Stimulated activated naive CD4-positive, alpha-beta T cell (primary cell): ENCODE measurements at places on chromosomes 16 and 17.

DNA sequence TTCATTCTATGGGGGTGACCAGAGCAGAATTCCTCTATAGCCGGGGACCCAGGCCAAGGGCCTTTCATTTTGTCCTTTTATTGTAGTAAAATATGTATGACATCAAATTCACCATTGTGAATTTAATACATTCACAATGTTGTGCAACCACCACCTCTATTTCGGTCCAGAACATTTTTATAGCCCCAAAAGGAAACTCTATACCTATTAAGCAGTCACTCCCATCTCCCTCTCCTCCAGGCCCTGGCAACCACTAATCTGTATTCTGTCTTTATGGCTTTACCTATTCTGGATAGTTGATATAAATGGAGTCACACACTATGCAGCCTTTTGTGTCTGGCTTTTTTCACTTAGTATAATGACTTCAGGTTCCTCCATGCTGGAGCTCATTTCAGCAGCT lies 9.7 kb upstream of the TNS4 start:
- DNase-seq, result no peak

DNA sequence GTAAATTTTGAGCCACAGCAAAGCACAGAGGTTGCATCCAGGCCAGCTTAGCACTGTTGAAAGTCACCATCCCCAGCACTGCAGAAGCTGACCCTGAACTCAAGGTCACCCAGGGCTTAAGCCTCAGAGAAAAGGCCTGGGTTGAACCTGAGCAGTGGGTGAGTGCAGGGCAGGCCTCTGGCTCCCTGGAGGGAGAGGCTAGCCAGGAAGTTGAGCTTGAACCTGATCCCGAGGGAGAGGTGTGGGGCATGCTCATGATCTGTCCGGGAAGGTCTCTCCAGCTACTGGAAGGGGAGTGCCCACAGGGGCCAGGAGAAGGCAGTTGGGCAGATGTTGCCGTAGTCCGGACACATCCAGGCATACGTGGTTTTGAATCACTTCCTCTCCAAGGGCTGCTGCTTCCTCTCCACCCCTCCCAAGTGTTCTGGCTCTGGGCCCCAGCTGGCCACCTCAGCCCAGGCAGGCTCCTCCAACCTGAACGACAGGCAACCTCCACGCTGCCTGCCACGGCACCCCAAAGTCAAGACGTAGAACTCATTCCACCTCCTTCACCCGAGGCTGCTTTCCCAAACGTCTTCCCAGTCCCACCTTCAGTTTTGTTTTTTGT lies 18.4 kb downstream of the CARHSP1 start:
- no peak for DNase-seq

DNA sequence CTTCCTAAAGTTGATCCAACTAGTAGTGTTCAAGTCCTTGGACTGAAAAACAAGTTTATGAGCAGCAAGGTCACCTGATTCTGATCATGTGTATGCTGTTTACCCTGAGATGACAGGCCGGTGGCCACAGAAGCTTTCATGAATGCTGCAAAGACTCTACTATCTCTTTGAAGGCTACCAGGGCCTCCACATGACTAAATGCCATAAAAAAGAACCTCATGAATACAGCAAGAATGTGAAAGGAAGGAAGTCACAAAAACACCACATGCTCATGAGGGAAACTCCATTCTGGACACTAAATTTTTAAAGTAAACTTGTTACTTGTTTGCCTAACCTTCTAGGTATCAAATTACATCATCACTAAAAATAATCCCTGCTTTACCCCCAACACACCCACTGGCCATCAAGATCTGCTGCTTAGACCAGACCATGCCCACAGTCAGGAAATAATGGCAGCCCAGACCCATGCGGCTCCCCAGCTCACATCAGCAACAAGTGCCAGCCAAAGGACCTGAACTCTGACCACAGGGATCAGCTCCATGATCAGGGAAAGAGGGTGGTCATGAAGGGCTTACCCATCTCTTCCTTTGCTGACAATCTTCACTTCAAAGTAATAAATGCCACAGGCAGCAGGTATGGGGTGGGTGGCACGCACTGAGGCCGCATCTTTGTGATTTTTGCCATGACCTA lies 1.4 kb downstream of the RANBP10 start:
- no peak for DNase-seq

- peak; percentile 57 for DNase-seq
These were observed 507 bp downstream of the FHOD1 start for GRCh38 chr16:67246756-67247191.

DNA sequence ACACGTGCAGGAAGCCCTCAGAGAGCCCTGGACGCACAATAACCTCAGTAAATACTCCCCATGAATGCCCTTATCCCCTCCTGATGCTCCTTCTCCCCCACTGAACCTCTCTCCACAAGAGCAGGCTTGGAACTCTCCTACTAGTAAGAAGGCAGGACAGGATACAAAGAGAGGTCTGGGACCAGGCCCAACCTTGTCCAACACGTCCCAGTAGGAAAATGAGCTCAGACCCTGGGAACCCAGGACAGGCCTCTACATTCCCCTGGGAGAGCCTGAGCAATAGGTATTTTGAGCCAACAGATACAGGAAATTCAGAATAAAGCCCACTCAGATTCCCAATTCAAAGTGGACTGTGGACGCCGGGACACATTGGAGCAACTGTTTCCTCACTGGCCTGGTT lies 19.2 kb downstream of the ZNF423 start:
- DNase-seq, result no peak

DNA sequence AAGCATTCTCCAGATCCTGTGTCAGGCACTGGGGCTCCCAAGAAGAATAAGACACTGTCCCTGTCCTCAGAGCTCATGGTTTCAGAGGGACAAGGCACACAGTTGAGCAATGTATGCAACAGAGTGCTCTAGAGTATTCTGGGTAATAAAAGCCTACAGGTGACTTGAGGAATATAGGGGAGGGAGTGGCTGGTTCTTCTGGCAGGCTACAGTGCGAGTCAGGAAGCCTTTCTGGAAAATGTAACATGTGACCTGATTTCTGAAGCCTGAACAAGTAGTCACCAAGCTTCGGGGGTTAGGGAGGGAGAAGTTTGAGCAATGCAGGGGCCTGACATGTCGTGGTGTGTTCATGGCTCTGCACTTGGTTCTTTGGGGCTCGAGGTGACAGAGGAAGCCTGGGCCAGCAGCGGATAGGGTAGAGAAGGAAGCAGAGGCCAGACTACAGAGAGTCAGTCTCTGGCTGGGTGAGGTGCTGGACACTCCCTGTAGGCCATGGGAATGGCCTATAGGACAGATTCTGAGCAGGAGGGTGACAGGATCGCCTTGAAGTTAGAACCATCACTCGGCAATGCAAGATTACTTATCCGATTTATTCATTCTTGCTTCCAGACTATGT lies 16.0 kb upstream of the LRRC75A start:
- no peak for DNase-seq

DNA sequence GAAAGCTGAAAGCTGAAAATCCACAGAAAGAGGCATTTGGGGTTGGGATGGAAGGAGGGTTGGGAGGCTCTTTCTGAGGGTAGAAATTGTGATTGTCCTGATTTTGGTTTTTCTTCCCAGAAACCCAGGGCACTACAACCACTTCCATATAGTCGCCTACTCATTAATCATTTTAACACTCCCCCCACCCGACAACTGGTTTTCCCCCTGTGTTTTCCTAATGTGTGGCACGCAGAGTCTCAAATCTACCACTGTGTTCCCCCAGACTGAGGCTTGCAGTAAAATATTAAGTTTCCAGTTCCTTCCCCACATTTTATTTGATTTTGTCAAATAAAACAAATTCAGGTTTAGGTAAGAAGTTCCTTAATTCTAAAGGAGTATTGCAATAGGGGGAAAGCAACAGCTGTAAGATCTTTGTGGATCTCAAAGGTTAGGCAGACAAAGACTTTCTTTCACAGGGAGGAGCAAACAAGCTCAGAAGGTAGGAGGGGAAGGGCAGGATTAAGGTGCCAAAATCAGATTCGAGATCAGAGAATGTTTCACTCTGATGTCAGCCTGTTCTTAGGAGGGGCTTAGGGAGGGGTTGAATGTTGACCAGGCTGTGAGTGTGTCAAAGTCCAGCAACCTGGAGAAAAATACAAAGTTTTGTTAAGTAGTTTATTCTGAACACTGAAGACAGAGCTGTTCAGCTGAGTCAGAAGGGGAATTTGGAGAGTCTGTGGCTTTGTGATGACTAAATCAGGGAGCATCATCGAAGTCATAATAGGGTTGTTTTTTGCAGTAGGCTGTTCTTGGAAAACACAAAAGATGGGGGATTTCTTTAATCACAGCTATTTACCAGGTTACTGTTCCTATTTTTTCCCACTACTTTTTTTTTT lies 3.6 kb downstream of the ZNF267 start:
- DNase-seq, result peak; percentile 8

DNA sequence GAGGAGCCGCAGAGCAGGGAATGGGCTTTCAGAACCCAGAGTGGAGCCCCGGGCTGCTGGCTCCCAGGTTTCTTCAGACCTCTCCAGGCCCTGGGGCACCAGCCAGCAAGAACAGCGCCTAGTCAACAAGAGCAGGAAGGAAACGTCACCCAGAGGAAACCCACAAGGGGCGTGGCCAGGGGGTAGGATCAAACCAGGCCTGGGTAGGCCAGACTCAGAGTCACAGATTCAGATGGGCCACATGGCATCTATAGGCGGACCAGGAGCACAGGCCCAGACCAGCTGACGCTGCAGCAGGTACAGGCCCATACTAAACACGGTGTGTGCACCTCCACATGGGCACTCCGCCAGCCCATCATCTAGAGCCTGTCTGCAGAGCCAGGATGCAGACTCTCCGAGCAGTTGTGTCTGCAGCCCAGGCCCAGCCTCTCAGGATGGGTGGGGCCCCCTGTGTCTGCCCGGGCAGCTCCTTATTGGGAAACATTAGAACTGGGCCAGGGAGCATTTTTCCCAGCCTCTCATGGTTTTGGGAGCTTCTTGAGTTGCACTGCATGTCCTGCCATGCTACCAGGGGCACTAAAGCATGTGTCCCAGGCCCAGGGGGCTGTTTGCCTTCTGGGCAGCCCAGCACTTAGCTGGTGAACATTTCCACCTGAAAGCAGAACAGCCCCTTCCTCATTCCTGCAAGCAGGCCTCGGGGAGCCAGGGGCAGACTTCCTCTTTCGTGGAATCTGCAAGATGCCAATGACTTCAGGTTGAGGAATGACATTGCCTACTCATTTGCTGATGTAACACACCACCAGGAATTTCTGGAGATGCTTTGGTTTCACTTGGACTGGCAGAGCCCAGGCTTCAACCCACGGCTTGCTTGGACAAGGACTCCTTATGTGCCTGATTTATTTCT lies at the start of gene NLRP1:
Gene NLRP1 (minus strand): TSS at position 127 of the 904 bp plus-strand sequence. CDS start 552 bp downstream, outside the sequence.
- peak; percentile 94 for DNase-seq

- DNase-seq, result no peak
These were observed 47.2 kb downstream of the ABCC1 start for GRCh38 chr16:15996432-15997109.

GRCh38 chr17:80118601-80119270 lies 17.4 kb downstream of the GAA start:
- no peak for DNase-seq

GRCh38 chr16:84190731-84191388 lies at the start of gene ADAD2:
ADAD2 (plus strand) TSS chr16:84191157; CDS start chr16:84191231, 74 bp downstream.
- no peak for DNase-seq

GRCh38 chr17:2122641-2123302 lies 67.9 kb downstream of the HIC1 start:
- DNase-seq, result no peak

GRCh38 chr17:44355642-44356099 lies 8.0 kb downstream of the FAM171A2 start:
- no peak for DNase-seq

- DNase-seq, result no peak
These were observed 153.2 kb upstream of the KCNJ18 start for GRCh38 chr17:21539146-21539545.

GRCh38 chr17:81948635-81949378 lies 1.8 kb upstream of the MYADML2 start:
- no peak for DNase-seq

- no peak for DNase-seq
These were observed 406.7 kb upstream of the MAF start for GRCh38 chr16:80007231-80007630.

- no peak for DNase-seq
These were observed 64.2 kb downstream of the COG7 start for GRCh38 chr16:23388786-23389185.

DNA sequence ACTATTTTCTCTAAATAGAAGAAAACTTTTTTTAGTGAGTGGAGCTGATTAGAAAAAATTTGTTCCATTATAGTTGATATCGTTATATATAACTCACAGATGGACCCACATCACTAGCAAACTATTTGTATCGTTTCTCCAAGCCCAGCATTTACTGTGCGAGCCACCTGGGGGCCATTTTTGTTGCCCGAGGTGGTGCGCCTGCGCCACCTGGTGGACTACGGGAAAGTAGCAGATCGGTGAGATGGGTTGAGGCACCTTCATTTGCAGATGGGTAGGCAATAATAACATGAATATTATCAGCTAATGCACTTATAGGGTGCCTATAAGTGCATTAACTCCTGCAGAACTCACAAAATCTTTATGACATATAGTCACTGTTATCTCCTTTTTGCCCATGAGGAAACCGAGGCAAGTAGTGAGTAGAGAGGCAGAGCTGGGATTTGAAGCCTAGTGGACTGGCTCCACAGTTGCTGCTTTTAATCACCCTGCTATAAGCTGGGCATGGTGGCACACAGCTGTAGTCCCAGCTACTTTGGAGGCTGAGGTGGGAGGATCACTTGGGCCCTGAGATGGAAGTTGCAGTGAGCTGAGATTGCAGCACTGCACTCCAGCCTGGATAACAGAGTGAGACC lies 23.2 kb upstream of the NTN1 start:
- peak; percentile 61 for DNase-seq

- DNase-seq, result peak; percentile 95
These were observed at the start of gene NFATC3 for GRCh38 chr16:68085259-68086071. NFATC3 (plus strand) TSS chr16:68085370; CDS start chr16:68085682, 312 bp downstream.

DNA sequence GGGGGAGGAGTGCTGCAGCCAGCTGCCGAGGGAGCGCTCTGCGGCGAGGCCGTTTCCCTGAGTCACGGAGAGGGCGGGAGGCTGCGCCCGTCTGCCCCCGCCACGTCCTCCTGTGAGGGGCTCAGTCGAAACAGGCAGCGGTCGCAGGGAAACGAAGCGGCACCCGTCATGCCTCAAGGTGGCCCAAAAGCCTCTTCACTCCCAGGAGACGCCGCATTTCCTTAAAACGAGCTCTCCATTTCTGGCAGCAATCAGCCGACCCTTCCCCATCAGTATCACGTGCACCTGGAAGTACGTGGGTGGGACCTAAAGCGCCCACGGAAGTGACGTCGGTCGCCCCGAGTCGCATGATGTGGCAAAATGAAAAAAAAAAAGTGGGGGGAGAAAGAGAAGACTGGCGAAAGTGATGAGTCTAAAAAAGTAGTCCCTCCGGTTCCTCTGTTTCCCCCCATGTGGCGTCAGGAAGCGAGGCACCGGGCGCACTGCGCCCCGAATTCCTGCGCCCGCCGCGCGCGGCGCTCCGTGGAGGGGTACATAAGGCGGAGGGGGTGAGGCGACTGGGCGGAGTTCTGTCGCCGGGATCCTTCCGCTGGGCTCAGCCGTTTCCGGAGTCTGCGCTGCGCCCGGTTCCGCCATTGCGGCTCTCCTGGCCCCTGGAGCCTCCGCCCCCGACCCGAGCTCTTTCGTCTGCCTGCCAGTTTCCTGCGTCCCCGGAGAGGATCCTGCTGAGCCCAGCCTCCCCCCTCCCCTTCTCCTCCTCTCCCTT lies at the start of gene CLTC:
Gene CLTC (plus strand): TSS at position 598 of the 766 bp plus-strand sequence. CDS start 237 bp downstream, outside the sequence.
- DNase-seq, result peak; percentile 99
